ENCODE measurements at places on chromosomes 6 and 20. TPM values are rescaled to one million over a fixed set of nuclear protein-coding genes. Genes with fewer than 3 reads are reported as not detected.

DNA sequence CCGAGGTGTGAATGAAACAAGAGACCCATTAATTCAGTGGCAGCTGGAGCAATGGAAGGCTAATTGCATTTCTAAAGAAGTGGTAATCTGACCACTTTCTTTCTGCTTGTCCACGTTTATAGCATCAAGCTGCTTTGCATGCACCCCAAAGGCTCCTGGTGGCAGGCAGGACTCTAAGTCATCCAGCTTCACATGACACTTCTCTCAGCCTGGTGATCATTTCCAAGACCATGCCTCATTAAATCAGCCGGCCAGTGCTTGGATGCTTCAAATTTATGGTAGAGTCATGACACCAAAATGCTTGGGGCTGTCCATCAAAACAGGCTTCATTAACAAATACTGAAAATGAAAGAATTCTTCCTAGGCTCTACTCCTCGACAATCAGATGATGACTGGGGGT is 614.9 kb downstream of the DOK5 start:
- no peak for DNase-seq

GRCh38 chr6:150936021-150936555 is 70.6 kb downstream of the MTHFD1L start:
- DNase-seq, result no peak

GRCh38 chr20:22673467-22673866 is 89.1 kb upstream of the FOXA2 start:
- no peak for DNase-seq

DNA sequence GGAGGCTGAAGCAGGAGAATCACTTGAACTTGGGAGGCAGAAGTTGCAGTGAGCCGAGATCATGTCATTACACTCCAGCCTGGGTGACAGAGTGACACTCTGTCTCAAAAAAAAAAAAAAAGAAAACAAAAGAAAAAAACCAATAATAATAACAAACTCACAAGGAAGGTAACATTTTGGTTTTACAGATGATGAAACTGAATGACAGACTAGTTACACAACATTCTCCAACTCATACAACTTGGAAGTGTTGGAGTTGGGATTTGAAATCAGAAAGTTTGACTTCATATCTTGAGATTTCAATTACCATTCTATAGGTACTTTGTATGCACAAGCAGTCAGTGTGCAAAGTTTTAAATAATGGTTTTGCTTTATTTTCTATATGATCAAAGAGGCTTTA is 10.2 kb downstream of the TPD52L1 start:
- no peak for DNase-seq

DNA sequence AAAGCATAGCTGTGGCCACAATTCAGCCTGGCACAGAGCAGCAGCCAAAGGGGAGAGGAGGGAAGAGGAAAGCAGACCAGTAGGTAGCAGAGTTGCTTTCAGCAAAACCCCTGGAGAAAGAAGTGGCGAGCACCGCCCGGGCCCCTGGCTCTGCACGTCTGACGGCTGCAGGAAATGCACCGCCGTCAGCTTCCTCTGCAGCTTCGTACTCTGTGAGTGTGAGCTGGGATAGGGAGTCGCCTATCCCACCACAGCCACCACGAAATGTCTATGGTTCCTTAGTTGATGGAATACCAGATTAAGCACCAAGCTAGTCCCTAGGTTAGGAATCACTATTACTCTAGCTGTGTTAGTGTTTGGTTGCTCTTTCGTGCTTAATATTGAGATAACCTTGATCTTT is 79.9 kb upstream of the NAA20 start:
- DNase-seq, result no peak

DNA sequence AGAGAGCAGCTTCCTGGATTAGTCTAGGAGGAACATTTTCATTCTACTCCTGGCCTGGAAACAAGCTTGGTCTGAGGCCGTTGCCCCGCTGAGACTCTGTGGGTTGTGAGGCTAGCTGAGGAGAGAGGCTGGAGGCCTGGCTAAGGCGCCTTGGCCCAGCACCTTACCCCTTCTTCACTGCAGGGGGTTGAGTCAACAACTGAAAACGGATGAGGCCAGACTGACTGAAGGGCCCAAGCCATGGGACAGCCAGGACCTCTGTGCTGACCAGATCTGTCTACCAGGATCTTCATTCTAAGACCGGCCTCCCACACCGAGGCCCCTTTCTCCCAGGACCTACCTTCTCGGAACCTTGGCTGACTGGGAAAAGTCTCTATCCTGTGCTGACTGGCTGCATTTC is 3.5 kb upstream of the AVP start:
- DNase-seq, result no peak

DNA sequence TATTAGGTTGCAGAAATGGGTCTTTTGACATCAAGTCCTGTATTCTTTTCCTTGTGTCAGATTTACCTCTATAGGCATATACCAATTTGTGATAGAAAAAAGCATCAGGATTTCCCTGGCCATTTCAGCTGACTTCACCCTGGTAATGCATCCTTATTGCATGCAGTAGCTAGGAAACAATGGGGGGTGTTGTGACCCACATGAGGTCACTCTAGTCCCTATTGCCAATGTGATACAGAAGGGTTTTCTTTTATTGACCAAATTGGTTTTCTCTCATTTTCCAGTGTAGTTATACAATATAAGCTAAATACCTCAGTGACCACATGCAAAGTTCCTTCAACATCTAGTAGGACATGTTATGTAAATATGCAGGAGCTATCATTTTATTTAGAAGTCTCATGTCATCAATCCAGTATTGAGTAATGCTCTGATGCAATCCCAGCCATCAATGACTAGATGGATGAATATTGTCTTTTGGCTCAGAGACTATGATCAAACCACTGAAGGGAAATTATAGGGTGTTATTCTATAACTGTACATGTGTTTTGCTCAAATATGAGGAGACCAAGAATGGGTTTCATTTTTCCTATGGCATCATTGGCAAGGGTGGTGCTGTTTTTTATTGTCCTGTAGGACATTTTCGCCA is 177.7 kb downstream of the KLHL32 start:
- no peak for DNase-seq

GRCh38 chr20:19380211-19380610 is 167.8 kb downstream of the SLC24A3 start:
- no peak for DNase-seq

DNA sequence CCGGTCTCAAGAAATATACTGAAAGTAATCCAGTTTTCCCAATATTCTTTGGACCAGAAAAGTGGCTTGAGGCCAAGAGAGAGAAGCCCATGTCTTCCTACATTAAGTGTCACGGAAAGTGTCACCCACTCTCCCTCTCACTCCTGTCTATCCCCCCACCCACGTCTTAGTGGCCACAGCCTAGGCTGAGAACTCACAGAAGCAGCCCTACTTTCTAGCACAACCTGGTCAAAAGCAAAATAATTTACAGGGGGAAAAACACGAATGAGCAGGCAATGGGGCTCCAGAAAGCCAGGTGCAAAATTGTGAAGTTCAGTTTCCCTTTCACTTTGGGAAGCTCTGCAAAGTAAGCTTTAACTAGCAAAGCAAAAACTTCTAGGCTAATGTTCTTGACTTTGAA is 118.0 kb downstream of the OPRM1 start:
- no peak for DNase-seq

DNA sequence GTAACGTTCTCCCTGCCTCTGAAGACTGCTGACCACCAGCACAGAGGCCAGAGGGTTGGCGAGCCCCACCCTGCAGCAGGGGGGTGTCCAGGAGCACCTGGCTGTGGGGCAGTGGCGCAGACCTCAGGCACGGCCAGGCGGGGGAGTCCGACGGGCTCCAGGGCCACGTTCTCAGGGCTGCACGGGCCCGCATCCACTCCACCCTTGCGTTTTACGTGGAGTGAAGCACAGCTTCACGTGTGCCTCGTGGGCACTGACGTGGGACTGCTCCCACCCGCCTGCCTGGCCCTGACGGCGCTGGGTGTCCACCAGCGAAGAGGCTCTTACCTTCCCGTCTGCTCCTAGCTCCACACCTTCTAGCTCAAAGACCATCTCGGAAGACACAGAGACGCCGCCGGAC is 6.9 kb downstream of the RPS21 start:
- DNase-seq, result no peak

GRCh38 chr6:44481760-44482159 is 94.3 kb downstream of the CDC5L start:
- DNase-seq, result no peak

GRCh38 chr20:60142587-60142986 is 184.4 kb downstream of the CDH26 start:
- DNase-seq, result no peak

DNA sequence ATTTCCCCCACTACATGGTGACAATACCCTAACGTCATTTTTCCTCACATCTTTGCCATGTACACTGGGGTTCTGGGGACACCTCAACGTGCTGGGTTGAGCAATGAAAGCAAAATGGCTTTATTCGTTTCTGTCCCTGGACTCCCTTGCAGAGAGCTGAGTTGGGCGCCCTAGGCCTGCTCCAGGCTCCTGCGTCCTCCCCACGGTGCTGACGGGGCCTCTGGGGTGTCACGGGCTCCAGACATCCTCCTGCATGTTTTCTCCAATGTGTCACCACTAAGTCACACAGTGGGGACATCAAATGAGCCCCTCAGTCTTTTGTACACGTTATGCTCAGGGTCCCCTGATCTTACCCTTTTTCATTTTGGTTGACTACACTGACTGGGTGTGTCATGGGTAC is 99.8 kb downstream of the TTLL2 start:
- DNase-seq, result no peak

- no peak for DNase-seq
Observed at GRCh38 chr20:46985671-46986070, 91.0 kb downstream of the EYA2 start.

GRCh38 chr6:54747955-54748354 is 98.6 kb upstream of the FAM83B start:
- no peak for DNase-seq

DNA sequence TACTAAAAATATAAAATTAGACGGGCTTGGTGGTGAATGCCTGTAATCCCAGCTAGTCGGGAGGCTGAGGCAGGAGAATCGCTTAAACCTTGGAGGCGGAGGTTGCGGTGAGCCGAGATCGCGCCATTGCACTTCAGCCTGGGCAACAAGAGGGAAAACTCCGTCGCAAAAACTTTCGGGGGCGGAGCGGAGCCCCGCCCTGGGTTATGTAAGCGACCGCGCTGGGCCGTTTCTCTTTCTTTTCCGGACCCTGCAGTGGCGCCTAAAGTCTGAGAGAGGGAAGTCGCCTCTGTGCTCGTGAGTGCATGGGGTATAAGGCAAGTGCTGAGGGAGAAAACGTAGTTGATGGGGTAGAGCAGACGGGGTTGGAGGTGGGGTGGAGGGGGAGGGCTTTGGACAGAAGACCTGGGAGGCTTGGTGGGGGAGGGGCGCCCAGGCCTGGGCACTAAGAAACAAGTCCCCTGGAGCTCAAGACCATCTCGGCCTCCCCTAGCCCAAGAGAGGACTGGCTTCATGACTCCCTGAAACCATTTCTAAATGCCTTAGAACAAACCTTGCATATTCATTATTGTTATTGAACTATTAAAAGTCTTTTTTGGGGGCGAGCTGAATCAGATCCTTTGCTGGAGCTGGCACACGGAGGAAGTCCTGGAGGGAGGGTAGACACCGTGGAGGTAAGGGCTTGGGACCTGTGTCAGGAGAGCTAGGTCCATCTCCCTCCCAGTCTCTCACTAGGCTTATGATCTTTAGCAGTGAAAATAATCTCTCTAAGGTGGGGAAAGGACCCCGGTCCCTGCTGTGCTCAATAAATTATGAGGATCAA is 2.7 kb upstream of the MICA start:
- peak; percentile 76 for DNase-seq

DNA sequence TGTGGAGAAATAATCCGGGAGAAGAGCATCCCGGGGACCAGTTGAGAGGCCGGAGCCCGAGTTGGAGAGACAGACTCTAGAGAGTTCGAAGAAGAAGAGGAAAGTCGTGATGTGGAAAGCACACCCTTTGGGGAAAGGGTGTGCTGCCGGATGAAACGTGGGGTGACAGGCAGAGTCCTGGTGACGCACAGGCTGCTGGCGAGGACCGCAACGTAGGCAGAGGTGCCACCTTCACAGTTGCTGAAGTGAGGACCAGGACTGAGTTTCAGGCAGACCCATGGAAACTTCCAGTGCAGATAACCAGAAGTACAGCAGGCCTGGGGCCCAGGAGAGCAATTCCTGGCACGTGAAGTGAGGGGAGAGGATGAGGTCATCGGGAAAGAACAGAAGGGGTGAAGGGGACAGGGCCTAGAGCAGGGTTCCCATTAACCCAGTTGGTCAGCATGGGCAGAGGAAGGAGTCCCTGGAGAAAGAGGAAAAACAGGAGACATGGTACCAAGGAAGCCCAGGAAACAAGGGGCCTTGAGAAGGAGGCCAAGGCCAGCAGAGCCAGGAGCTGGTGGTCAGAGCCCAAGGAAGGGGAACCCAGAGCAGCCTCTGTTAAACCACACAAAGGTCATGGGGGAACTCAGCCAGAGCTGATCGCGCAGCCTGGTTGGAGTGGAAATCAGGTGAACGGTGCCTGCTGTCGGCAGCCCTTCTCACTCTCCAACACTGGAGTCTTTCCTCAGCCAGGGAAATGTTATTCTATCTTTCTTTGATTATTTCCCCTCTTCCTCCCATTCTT is 84.1 kb downstream of the PRND start:
- DNase-seq, result no peak

GRCh38 chr6:91057689-91058088 is 470.8 kb upstream of the MAP3K7 start:
- DNase-seq, result no peak

DNA sequence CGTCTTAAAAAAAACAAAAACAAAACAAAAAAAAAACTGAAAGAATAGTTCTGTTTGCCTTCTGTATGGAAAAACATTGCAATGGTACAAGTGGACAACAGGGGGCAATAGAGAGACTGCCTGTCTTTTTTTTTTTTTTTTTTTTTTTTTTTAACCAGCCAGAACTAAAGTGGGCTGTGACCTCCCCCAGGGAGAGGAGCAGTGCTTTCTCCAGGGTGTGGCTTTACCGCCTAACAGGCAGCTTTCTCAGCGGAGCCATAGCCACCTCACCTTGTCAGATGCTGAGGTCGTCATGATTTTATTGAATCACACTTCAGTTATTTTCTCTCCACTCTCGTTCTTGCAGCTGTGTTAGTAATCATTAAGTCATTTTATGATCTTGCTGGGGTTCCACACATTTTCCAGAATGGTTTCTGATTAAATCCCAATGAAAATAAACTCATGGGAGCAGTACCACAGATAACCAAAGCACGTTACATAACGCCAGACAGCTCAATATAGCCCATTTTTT is 78.4 kb downstream of the GMPR start:
- no peak for DNase-seq

- DNase-seq, result no peak
Observed at GRCh38 chr6:50021894-50022293, at the start of gene DEFB110. Gene DEFB110 (minus strand): TSS chr6:50021994. CDS start chr6:50021935, 59 bp downstream.

DNA sequence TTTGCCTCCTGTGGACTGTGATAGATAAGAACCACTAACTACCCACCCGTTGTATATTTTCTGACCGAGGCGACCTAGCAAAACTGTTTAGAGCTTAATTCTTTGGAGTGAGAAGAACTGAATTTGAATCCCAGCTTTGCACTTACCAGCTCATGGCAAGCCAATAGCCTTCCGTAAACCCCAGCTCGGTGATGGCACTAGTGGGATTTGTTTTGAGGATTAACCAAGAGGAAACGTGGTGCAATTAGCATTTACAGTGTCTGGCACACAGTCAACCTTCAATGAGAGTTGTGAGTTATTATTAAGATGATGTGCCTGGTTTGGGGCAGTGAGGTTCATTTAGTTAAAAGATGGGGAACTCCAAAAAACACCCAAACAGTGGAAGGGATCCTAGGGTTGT is 12.3 kb upstream of the DSP start:
- DNase-seq, result no peak

The HTR1E gene
- 2.9 TPM for total RNA-seq

The CLIC5 gene
- 0.58 TPM for total RNA-seq

The WFDC12 gene
- total RNA-seq, result not detected

The KCNK16 gene
- total RNA-seq, result not detected

The VSX1 gene
- 1.4 TPM for total RNA-seq

The SDC4 gene
- 12.9 TPM for total RNA-seq

The GSTA2 gene
- not detected for total RNA-seq

The AGER gene
- 3.4 TPM for total RNA-seq
